ENCODE measurements at places on chromosomes 12 and 14. TPM values are rescaled to one million over a fixed set of nuclear protein-coding genes. Genes with fewer than 3 reads are reported as not detected.
A peak's percentile ranks its signal among the peaks of the same experiment; 100 is the strongest.

LMO3 gene
- polyA plus RNA-seq, result 4.6 TPM

RDH16 gene
- 0.15 TPM for polyA plus RNA-seq

CMA1 gene
- not detected for polyA plus RNA-seq

ATG101 gene
- 53.0 TPM for polyA plus RNA-seq

GPR84 gene
- not detected for polyA plus RNA-seq

DNA sequence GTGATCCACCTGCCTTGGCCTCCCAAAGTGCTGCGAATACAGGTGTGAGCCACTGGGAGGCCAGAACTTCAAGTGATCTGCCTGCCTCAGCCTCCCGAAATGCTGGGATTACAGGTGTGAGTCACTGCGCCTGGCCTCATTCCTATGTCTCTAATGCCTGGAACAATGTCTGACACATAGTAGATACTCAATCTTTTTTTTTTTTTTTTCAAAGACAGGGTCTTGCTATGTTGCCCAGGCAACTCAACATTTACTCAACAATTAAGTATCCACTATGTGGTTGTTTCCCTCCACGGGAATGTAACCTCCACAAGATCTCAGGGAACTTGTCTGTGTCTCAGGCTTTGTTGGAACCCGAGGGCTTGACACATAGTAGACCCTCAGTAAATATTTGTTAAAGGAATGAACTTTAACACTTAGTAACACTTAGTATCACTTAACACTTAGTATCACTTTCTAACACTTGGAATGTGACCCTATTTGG is 3.0 kb upstream of the TMEM120B start:
- H3K36me3 ChIP-seq, result no peaks in the 10 kb centered on the region
- H3K27me3 ChIP-seq, result no peaks in the 10 kb centered on the region
- no peak overlapping the region for H3K27ac ChIP-seq
- H3K4me1 ChIP-seq, result no peaks in the 10 kb centered on the region

GRCh38 chr12:57765003-57765697 is 1.7 kb downstream of the CYP27B1 start:
- no peak overlapping the region for H3K4me3 ChIP-seq
- peaks cover 30% of the 10 kb centered on the region for H3K27me3 ChIP-seq
- no peaks in the 10 kb centered on the region for H3K36me3 ChIP-seq
- peak; percentile 51 for DNase-seq
- H3K4me1 ChIP-seq, result peaks cover 17% of the 10 kb centered on the region

DNA sequence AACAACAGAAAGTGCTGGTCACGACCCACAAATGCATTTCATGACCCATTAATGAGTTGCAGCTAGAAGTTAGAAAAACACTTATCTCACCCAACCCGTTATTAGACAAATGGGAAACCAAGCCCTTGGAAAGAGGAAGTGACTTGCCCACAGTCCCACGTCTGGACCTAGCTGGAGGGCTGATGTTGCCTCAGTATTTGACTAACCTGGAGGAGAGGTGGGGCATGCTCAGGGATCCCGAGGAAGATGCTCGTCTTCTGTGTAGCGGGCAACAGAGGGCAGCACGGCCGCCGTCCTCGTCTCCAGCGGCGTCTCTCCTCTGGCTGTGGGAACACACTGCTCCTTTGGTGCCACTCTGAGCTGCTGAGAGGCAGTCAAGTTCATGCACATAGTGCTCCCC is 12.7 kb downstream of the CCND2 start:
- H3K4me1 ChIP-seq, result no peaks in the 10 kb centered on the region
- H3K27ac ChIP-seq, result no peak overlapping the region
- H3K36me3 ChIP-seq, result no peaks in the 10 kb centered on the region
- no peak overlapping the region for H3K4me3 ChIP-seq
- no peaks in the 10 kb centered on the region for H3K27me3 ChIP-seq

- no peak overlapping the region for H3K4me3 ChIP-seq
- no peak overlapping the region for H3K27ac ChIP-seq
- no peak for DNase-seq
Observed at GRCh38 chr14:50835280-50835679, 4.3 kb upstream of the NIN start.

GRCh38 chr12:106774808-106775524 is 484 bp downstream of the RIC8B start:
- H3K4me3 ChIP-seq, result peak overlapping the region; percentile 96
- H3K27me3 ChIP-seq, result no peaks in the 10 kb centered on the region
- DNase-seq, result no peak
- H3K4me1 ChIP-seq, result peaks cover 5% of the 10 kb centered on the region

DNA sequence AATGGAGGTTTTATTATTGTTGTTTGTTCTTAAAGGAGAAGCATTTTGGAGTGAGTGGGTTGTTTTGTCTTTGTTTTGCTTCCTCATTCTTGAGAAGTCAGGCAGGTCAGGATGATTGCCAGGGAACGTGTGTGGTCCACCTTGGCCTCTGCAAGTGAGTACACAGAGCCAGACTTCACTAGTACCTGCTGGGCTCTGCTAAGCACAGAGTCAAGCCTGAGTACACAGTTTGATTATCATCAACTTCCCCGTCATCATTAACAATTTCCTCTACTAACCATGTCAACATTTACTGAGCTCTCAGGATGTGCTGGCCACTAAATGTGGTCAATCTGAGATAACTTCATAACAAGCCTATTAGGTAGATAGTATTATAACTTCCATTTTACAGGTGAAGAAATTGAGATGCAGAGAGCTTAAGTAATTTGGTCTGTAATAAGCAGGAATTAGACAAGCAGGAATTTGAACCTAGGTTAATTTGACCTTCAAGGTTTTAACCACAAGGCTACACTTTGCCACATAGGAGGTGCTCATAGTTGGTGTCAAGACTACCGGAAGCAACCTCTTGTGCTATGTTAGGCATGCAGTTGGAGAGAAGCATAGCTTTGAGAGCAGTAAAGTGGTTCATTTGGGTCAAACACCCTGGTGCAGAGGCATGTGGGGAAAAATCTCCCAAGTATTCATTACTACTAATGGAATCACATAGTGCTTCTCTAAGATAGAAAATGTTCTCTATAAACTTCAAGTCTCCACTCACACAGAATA is 178.3 kb downstream of the NUAK1 start:
- no peak overlapping the region for H3K27ac ChIP-seq
- DNase-seq, result no peak
- no peak overlapping the region for H3K4me3 ChIP-seq
- H3K36me3 ChIP-seq, result no peaks in the 10 kb centered on the region

DNA sequence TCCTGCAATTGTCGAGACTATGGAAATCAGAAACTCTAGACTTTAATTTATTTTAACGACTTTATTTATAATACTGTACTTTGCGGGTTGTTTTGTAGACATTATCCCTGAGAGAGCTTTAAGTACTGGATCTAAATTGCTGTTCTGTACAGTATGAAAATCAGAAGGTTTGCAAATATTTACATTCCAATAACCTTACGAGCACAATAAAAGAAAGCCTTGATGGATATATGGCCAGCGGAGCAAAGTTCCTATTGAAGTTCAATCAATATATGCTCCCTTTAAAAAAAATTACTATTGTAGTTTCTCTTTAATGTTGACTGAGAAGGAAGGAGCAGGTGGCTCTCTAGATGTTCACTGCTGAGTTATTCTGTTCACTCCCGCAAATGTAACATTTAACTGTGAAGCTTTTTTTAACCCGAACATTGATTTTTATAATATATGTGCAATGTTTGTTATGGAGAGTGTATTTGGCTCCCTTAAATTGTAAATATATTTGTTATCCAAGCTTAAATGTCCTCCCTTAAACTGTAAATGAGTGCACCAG is 235.3 kb downstream of the PLCZ1 start:
- no peaks in the 10 kb centered on the region for H3K4me1 ChIP-seq
- no peak overlapping the region for H3K27ac ChIP-seq
- DNase-seq, result no peak

DNA sequence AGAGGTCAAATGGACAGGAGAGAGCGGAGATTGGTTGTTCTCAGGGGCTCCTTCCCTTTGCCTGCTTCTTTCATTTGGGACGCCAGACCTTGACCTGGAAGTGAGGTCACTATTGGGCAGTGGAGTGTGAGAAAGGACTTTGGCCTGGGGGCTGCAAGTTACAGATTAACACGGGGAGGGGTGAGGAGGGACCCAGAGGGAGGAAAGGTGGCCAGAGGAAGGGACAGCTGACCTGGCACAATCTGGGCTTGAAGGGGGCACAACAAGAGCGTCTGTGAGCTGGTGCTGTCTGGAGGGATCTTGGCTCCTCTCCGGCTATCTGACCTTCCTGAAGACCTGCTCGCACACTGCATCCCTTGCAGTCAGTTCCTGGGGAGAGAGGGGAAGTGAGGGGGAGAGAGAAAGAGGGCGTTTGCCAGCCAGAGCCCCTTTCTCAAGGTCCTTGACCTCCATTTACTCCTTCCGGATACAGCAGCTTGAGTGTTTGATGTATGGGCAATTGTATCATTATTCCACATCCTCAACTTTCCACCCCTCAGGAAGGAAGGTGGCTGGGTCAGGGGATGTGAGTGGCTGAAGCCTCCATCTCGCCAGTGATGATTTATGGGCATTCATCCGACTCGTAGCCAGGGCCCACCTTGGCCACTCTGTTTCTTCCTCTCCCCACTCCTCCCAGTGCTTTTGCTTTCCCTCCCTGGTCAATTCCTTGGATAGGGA is 4.7 kb downstream of the RBP5 start:
- H3K27me3 ChIP-seq, result no peaks in the 10 kb centered on the region
- DNase-seq, result peak; percentile 82
- H3K4me3 ChIP-seq, result peak overlapping the region; percentile 33
- H3K4me1 ChIP-seq, result peaks cover 22% of the 10 kb centered on the region
- H3K27ac ChIP-seq, result peak overlapping the region; percentile 64

DNA sequence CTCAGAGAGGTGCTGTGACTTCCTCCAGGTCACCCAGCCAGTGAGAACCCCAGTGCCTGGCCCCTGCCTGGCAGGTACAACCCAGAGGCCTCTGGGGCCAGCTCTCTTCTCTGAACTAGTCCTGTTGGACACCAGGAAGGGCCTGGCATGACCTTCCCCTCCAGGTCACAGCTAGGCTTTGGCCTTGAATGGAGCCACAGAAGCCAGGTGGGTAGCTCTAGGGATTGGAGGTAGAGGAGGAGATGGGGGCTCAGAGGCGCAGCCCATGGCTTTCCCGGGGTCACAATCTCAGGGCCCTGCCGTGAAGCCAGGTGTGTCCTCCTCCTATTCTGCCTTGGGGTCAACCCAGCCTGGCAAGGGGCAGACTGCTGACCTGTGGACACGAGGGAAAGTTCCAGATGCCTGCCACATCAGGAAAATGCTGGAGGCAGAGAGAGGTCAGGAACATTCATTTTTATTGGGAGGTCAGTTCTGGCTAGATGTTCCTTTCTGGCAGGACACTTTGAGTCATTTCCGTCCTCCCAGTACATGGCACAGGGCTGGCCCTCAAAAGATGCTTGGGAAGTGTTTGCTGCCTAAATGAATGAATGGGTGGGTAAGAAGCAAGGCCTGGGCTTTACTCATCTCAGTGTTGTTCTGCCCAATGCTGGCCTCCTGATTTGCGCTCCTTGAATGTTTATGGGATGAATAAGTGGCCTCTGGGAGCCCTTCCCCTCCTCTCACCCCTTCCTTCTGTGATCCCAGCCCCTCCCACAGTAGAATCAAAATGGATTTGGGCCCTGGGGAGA is 25.4 kb downstream of the FAM222A start:
- H3K4me1 ChIP-seq, result peaks cover 76% of the 10 kb centered on the region
- peak overlapping the region; percentile 71 for H3K27ac ChIP-seq
- no peaks in the 10 kb centered on the region for H3K36me3 ChIP-seq
- H3K4me3 ChIP-seq, result no peak overlapping the region
- DNase-seq, result peak; percentile 59
- H3K27me3 ChIP-seq, result no peaks in the 10 kb centered on the region

GRCh38 chr14:46399049-46399448 is 252.5 kb downstream of the RPL10L start:
- DNase-seq, result no peak
- H3K36me3 ChIP-seq, result no peaks in the 10 kb centered on the region
- no peak overlapping the region for H3K4me3 ChIP-seq
- H3K27ac ChIP-seq, result no peak overlapping the region
- no peaks in the 10 kb centered on the region for H3K27me3 ChIP-seq

- H3K4me1 ChIP-seq, result no peaks in the 10 kb centered on the region
- no peak overlapping the region for H3K4me3 ChIP-seq
- no peaks in the 10 kb centered on the region for H3K36me3 ChIP-seq
- DNase-seq, result no peak
Observed at GRCh38 chr12:57579011-57579410, 12.0 kb upstream of the PIP4K2C start.
